Cortex of kidney (tissue), 1 donor: ENCODE measurements at places on chromosomes 6 and 20.

DNA sequence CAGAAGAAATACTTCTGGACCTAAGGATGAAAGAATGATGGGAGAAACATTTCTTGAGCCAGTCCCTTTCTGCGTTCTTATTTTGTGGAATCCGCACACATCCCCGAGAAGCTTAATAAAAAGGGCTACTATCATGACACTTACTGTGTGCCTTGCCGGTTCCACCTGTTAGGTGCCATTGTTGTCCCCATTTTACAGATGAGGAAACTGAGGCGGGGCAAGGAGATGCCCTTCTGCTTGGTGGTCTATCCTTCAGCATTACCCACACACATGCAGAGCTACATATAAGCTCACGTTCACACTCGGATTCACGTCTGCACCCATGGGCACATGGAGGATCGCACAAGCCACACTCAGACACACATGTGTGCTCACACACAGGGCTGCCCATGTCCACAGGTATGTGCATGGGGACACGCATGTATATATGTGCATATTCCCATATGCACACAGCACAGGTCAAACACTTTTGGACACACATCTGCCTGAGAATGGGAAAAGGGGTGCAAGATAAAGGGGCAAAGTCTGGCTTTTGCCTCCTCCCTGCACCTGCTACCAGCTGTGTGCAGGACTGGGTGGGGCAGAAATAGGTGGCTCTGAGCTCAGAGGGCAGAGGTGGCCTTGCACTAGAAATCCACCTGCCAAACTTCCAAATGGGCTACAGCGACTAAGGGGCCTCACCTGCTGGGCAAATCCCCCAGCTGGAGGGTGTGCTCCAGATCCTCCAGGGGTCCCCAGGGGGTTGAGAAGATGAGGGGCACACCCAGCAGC, 30.5 kb upstream of the ADA start:
- DNase-seq, result no peak

- DNase-seq, result no peak
Observed at GRCh38 chr6:42075159-42075838, 25.0 kb downstream of the TAF8 start.

- no peak for DNase-seq
Observed at GRCh38 chr6:13147376-13147775, 181.0 kb downstream of the TBC1D7 start.

DNA sequence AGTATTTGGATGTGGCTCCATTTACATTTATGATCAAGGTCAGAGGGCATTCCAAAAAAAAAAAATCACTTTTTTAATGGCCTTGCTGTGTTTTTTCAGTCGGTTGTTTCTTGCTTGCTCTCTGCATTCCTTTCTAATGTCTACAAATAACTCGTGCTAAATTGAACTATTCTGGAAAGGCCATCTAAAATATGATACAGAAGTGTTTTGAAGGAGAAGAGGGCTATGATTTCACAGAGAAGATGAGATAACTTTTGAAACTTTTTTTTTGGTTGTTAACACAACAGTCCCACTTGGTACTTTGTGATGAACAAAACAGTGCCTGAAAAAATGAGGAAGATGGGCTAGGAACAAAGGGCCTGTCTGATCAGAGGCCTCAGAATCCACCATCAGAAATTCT, 156.1 kb upstream of the SMLR1 start:
- no peak for DNase-seq

GRCh38 chr6:133689863-133690262, 199.1 kb upstream of the TCF21 start:
- no peak for DNase-seq

DNA sequence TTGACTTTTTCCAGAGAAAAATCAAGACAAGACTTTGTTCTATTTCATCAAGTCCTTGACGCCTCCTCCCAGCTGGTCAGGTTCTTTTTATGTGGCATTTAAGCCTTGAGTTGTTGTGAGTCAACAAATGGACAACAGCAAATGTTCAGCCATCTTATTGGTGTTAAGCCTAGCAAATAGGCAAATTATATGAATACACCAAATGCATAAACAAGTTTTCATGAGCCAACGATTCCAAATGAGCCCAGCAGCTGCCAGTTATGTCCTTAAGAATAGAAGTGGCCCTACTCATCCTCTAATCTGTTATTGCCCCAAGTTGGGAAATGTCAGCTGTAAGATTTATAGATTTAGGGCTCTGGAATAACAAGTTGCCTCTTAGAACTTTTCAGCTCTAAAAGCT, 312.0 kb downstream of the SOX4 start:
- DNase-seq, result no peak

GRCh38 chr6:41182069-41183034, 18.6 kb downstream of the TREML2 start:
- no peak for DNase-seq

DNA sequence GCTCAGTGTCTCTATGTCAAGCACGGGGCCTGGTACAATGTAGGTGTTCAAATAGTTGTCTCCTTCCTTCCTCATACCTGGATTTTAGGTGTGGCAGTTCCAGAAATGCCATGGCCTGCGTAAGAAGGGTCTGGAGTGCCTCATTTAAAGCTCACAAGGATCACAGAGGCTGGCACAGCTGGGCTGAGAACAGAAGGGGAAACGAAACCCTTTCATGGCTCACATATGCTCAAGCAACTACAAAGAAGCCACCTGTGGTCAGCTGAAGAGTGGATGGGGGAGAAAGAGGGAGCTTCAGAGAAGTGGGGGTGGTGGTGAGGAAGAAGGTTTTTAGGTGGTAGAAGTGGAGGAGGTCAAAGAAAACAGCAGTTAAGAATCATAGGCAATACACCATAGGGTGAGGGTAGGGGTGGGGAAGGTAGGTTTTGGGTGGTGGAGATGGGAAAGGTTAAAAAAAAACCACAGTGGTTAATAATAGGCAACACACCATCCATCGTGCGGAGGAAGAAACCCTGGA, 17.0 kb upstream of the TOP1 start:
- DNase-seq, result no peak

DNA sequence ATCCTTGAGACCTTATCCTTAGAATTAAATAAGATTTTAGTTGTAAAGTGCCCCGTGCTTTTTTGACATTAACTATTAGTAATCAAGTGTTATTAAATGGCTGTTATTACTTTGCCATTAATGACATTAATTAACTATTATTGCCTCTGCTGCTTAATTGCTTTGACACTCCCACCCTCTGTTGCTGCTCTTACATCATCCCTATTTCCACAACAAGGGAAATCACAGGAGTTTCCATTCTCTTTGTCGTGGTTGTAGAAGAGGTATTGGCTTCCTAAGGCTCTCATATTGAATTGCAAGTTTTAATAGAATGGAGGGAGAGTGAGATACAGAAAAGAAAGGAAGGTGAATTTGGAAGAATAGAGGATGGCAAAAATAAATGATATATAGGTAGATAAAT, 545.8 kb downstream of the MMUT start:
- DNase-seq, result no peak

GRCh38 chr6:166361077-166361429, 18.7 kb upstream of the SFT2D1 start:
- no peak for DNase-seq

DNA sequence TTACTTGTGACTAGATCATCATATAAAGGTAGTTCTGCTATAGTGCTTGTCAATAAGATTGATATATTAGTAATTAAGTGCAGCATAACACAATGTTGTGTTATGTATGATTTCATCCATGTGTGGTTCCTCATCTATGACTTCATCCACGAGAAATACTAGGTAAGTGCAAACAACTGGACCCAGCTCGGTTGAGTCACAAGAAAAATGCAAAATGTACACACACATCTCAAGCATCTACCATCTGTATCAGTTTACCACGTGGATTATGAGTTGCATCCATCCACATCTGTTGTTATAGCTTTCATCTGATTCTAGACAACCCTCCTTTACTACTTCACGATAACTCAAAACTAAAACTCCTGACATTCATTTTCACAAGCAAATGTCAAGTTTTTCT, 517.0 kb upstream of the CITED2 start:
- DNase-seq, result no peak

GRCh38 chr6:147214248-147215227, 10.3 kb downstream of the STXBP5 start:
- no peak for DNase-seq

DNA sequence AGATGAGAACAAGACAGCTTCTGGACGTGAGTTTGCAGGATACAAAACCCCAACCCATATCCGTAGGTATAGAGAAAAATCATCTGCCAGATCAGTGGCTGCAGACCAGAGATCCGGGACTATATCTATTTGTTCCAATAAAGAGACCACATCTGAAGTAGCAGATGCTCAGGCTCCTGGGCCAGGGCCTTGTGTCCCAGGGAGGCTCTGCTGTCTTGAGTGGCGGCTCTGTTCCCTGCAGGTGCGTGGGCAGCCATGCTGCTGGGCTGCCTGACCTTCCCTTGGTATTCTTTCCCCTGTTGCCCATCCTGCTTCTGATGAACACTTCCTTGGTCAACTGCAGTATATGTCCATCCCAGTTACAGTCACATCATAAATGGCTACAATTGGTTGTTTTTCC, 34.9 kb downstream of the ERMARD start:
- DNase-seq, result no peak

- DNase-seq, result no peak
Observed at GRCh38 chr6:52454556-52454955, 34.4 kb downstream of the EFHC1 start.
